ENCODE measurements at places on chromosomes 7 and 10.

- DNase-seq: no peak
These were observed 122.2 kb downstream of the CUBN start for GRCh38 chr10:17007418-17007770.

GRCh38 chr10:22605168-22605567 is 109.2 kb downstream of the PIP4K2A start:
- DNase-seq: no peak

DNA sequence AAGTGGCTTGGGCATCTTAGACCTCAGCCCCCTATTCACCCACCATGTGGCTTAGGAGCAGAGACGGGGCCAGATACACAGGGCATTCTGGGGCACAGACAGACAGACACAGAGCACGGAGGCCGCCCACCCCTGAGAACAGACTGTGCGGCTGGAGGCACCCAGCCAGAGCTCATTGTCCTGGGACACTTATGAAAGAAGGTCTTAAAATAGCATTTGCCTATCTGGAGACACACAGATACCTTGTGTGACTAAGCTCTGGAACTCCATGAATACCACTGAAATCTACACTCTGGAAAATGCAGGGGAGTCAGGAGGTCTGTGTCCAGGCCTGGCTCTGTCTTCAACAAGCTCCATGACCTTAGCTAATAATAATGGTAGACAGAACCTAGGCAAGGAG is 41.4 kb upstream of the ADO start:
- no peak for DNase-seq

- no peak for DNase-seq
These were observed 352.0 kb downstream of the PCDH15 start for GRCh38 chr10:54449056-54449455.

- no peak for DNase-seq
These were observed 293.4 kb downstream of the KLF6 start for GRCh38 chr10:3491571-3491970.

- DNase-seq: no peak
These were observed 51.5 kb downstream of the NRCAM start for GRCh38 chr7:108404509-108405420.

DNA sequence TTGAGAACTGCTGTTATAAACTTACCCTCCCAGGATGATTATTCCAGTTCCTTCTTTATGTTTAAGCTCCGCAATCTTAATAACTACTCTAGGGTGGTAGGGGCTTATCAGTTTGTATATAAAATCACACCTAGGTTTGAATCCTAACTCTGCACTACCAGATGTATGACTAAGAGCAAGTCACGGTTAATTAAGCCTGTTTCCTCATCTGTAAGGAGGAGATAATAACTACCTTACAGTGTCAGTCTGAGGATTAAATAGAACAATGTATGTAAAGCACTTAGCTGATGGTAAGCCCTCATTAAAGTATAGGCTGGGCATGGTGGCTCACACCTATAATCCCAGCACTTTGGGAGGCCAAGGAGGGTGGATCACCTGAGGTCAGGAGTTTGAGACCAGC is 9.2 kb downstream of the DNA2 start:
- no peak for DNase-seq

GRCh38 chr7:33774762-33775523 is 130.4 kb upstream of the BMPER start:
- no peak for DNase-seq

GRCh38 chr7:25720427-25720826 is 431.6 kb upstream of the NFE2L3 start:
- no peak for DNase-seq

- no peak for DNase-seq
These were observed 5.6 kb downstream of the TMEM168 start for GRCh38 chr7:112784603-112785002.

DNA sequence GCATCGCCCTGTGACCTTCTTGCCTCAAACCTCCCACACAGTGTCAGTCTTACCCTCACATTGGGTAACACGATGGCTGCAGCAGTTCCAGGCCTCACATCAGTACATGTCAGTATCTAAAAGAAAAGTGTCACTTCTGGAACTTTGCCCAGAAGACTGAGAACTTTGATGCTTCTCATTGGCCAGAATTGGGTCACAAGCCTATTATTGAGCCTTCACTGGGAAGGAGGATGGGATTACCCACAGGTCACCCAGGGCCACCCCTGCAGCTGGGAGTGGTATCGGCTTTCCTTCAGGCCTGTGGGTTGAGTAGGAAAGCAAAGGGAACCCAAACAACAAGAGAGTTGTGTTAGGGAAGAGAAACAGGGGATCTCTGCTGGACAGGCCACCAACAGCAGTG is 111.5 kb downstream of the NPY start:
- DNase-seq: no peak

Measured in stimulated activated CD4-positive, alpha-beta T cell treated with anti-CD3 and anti-CD28 coated beads, TNF-alpha, amount 100 ng/mL, for 24 hours (primary cell).